ENCODE measurements at places on chromosomes 5 and 9.

DNA sequence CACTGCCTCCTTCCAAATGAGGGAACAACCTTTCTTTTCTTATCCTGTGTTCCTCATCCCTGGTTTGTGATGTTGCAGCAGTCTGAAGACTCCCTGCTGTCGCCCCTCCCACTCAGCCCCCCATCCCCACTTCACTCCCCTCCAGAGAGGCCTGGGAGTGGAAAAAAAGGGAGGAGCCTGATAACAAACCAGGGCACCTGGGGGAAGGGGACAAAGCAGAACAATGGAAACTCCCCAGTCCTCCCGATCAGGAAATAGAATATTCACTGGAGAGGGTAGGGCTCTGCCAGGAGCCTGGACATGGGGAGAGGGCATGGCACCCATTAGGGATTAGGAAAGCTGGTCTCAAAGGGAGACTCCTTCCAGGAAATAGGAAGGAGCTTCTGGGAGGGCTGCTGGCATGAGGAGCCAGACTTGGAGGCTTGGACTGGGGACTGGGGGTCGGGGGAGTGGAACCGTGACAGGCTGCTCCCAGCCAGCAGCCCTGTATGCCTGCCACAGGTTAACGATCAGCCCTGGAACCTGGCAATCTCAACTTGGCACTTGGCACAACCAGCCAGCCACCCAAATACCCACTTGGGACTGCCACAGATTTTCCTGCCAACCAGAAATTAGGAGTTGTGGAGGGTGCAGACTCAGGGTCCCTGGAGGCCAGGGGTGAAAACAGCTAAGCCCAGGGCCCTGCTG lies 20.0 kb downstream of the PCDH1 start:
- no peak for DNase-seq

DNA sequence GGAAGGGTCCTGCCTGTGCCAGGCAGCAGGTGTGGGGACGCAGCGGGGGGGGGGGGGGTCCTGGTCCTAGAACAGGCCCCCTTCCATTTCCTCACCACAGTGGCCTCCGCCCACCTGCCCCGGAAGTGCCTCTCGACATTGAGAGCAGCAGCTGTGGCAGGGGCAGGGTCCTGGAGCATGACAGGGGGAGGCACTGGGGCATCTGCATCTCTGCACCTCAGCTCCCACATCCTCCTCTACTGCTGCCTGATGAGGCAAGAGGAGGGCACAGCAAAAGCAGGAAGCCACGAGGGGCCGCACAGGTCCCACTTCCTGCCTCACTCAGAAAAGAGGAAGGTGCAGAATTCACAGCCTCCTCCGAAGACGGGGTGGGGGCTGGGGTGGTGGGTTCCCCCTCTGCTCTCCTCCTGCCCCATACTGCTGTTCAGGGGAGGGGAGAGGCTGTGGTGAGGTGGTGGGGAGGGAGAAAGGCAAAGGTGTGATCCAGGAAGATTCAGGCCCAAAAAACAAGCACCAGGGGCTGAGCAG lies 14.8 kb downstream of the AKNA start:
- peak; percentile 77 for DNase-seq

DNA sequence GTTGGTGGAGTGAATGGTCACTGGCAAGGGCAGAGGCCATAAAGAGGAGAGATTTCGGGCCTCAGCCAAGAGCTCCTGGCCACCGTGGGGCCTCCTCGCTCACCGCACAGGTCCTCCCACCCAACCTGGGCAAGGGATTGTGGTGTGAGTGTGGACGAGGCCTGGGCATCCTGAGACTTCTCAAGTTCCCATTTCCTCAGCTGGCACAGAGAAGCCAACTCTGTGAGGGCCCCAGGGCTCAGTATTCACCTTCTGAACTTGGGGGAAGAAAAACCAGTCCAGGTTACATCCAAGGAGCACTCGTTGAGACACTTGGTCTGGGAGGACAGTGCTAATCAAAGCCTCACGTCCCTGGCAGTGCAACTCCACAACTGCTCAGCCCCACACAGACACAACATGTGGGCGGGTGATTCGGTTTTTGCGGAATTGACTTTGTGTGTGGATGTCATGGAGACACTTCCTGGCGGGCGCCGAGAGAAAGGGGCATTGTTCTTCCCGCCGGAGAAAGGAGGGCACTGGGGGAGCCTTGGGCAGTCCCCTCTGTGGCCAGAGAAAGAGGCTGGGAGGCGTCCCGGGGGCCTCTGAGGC lies 28.5 kb upstream of the NKD2 start:
- DNase-seq = no peak

DNA sequence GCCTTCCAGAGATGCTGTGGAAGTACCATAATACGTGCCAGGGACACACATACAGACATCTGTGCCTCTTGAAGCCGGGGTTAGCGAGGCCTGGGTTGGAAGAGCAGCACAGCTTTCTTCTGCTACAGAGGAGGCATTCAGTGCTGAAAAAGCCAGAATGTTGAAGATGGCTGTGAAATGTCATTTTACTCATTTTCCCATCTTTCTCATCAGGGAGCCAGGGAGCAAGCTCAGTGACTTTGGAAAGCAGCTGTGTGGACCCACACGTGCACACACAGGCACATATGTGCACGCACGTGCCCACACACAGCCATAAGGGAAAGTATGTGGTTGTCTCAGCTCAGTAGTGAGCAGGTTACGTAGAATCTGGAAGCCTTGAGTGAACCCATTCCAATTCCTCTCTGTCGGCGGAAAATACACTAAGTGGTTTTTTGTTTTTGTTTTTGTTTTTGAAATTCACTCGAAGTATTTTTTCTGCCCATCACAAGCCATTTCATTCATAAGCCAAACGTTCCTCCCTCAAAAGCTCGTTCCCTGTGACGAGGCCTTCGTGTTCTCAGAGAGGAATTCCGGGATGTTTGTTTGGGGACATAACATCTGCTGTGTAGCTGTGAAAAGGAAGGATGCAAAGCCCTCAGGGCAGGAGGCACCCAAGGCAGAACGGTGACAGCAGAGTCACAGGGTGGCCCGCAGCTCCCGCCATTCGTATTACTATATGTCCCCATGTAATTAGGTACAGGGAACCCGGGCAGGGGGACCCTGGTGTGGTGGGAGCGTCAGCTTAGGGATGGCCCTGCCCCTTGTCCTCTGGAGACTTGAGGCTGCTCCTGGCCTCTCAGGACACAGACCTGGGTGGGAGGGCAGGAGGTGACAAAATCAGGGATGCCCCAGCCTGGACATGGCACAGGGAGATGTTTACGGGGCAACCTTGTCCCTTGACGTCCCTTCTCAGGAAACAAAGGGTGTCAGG lies 29.0 kb upstream of the ANKRD33B start:
- no peak for DNase-seq

GRCh38 chr9:127091526-127091925 lies 30.9 kb downstream of the ANGPTL2 start:
- DNase-seq = no peak

DNA sequence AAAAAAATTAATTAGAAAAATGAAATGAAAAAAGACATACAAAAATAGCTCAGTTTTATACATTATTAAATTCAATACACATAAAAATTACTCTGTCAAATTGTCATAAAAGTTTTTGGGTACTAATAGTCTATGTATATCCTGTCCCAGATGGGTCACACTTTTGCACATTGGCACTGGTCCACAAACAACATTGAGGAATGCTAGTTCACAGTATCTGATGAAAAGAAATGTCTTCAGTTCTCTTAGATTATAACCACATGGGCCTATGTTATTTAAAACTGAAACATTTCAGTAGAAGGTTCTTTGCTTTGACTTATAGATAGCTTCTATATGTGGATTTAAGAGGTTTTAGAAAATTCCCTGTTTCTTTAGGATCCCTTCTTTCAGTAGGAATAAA lies 39.8 kb downstream of the LNPEP start:
- no peak for DNase-seq

DNA sequence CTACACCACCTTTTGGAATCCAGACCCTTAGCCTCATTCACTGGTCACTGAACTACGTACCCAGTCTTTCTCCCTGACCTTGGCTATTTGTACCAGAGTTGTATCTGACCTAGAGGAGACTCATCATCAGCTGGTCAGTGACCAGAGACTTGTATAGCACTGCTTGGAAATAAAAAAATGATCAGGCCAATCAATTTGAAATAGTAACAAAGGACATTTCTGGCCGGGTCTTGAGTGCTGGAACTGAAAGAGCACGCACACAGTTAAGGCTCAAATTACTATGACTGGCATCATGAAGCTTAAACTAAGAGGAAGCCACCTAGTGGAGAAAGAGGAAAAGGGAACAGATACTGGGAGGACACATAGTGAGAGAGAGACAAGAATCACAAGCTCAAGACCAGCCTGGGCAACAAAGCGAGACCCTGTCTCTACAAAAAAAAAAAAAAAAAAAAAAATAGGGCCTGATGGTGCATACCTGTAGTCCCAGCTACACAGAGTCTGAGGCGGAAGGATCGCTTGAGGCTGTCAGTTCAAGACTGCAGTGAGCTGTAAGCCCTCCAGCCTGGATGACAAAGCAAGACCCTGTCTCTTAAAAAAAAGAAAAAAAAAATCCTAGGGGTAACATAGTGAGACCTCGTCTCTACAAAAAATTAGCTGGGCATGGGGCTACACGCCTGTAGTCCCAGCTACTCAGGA lies 12.8 kb upstream of the SRP19 start:
- peak; percentile 6 for DNase-seq

- DNase-seq = no peak
These were observed 55.9 kb downstream of the ADAM19 start for GRCh38 chr5:157519579-157520253.

GRCh38 chr5:128539038-128539429 lies 989 bp upstream of the FBN2 start:
- no peak for DNase-seq

- no peak for DNase-seq
These were observed 41.3 kb upstream of the CACNA1B start for GRCh38 chr9:137836151-137836830.

- DNase-seq = no peak
These were observed 3.6 kb upstream of the DOCK8 start for GRCh38 chr9:211036-211435.

DNA sequence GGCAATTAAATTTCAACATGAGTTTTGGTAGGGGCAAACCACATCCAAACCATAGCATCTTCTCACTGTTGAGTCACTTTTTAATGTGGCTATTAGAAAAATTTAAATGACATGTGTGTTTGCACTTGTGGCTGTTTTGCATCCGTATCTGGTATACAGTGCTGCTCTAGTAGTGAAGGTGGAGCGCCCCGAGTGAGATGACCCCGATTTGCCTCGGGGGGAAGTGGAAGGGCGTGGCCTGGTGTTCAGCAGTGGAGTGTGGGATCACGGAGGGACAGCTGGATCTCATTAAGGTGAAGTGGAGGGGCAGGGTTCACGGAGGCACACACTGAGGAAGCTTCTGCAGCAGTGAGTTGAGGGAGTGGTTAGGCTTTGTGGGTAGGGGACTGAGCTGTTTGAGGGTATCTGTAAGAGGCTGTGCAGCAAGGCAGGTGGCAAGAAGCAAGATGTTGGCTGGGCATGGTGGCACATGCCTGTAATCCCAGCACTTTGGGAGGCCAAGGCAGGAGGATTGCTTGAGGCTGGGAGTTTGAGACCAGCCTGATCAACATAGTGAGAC lies 6.2 kb upstream of the GMCL2 start:
- DNase-seq = no peak

GRCh38 chr5:155978850-155979249 lies 348.1 kb upstream of the SGCD start:
- no peak for DNase-seq

DNA sequence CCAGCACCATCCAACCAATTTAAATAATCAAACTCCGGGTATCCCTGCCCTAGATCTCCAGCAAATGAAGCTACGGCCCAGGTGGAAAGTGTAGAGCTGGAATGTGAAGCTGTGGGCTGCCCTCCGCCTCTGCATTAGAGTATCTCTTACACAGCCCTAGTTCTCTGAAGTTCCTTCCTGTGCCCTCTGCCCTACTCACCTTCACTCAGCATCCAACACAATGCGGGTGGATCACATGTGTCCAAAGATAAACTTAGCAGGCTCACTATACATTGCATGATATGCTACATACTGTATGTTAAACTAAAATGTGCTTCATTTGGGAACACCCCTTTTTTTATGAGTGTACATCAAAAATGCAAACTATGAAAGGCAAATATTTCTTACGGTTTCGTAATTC lies 70.0 kb upstream of the RAD23B start:
- DNase-seq = no peak

DNA sequence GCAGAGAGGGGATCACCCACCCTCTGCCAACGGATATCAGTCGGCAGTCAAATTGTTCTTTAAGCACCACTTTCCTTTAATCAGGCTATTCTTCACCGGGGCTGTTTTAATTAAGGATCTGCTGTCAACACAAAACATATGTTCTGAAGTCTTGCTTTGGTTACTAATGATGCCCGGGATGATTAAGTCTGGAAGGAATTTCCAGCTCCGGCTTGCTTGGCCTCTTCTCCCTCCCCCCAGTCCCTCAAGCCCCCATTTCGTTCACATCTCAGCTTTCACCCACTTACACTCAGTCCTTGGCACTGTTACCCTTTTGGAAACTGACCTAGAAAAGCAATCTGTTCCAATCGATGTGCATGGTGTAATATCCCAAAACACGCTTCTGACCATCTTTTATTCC lies 74.7 kb downstream of the MSX2 start:
- DNase-seq = no peak

GRCh38 chr5:155193029-155193428 lies 179.5 kb downstream of the KIF4B start:
- DNase-seq = no peak

DNA sequence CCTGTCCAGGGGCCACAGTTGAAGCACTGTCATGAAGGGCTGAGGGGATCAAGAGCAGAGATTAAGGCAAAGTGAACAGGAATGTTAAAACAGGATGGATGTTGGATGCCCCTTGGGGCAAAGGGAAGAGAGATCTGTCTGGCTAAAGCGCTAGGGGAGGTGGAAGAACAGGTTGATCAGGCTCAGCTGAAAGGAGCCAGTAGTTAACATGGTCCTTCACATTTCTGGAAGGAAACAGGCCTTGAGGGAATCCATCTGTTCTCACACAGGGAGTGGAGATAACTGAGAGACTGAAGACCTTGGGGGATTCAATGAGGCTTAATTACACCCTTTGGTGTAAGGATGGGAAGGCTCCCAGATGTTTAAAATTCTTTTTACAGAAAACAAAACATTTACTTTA lies 5.8 kb downstream of the HAPLN1 start:
- DNase-seq = no peak

- DNase-seq = no peak
These were observed 1.8 kb upstream of the LNPEP start for GRCh38 chr5:96933764-96934707.

DNA sequence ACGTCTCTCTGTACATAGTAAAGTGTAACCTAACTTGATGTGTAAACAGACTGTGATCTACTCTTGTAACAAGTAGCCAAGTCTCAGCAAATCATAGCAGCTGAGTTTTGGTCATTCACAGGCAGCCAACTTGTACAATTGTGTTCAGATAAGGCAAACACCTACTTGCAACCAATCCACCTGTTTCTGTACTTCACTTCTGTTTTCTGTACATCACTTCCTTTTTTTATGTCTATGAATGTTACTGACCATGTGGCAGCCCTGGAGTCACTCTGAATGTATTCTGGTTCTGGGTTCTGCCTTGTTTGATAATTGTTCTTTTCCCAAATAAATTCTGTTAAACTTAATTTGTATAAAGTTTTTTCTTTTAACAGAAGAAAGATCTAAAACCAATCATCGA lies 26.0 kb downstream of the RLN2 start:
- no peak for DNase-seq

GRCh38 chr5:101009758-101010519 lies 106.9 kb upstream of the ST8SIA4 start:
- DNase-seq = no peak

Measured in T-helper 1 cell (primary cell).